ENCODE measurements at places on chromosomes 12 and 14.

DNA sequence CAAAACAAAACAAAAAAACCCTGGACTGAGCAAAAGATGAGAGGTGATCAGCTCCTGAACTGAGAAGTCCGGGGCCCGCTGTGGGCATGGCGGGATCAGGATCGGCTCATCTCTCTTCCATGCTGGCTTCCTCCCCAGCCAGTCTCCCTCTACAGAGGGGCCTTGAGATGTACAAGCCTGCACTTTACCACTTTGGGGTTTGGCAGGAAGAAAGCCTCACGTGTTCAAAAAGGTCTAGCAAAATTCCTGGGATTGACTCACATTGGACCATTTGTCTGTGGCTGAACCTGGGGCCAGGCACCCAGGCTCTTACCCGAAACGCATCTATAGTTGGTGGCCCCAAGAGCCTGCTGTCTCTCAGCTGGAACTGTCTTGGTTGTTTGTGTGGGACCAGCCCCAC is 89.0 kb downstream of the SLC24A4 start:
- no peak for DNase-seq

DNA sequence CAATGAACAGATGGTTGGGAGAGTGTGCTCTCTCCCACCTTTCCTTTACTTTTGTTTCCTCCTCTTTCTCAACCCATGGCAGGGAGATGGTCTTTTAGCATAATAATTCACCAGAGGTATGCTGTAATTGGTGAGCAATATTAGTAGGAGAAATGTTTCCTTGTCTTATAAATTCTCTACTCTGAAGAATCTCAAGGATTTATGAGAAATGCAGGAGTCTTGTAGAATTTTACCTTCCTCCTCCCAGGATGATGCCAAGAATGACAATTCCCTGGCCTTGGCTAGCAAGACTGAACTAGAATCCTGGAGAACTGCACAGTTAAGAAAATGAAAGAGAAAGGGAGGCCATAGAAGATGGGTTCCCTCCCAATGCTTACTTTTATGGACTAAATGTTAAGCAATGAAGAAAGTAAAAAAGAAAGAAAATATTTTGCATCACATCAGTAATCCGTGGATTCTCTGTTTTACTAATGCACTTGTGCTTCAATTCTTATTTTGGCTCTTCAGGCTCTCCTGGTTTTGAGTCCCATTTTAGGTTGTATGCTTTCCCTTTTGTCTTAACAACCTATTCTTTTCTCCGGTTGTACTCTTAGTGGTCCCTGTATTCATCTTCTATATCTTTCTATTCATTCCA is 192.9 kb upstream of the GARIN6 start:
- no peak for DNase-seq

- DNase-seq, result no peak
Observed at GRCh38 chr14:95216008-95216407, 58.7 kb upstream of the DICER1 start.

DNA sequence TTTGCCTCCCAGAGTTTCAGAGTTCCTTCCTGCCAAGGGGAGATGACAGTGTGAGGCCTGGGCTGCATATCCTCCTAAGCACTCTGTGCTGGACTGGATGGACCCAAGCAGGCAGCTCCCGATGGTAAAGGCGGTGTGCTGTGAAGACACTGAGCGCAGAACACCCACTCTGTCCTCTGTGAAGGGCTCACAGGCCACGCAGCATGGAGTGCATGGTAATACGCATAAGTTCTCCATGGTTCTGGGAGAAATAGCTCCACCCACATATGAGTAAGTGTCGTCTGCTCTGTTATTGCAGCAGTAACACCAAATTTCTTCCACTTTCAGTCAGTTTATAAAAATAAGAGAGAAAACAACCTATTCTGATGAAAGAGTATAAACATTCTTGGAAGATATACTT is 55.8 kb downstream of the TMEM30B start:
- DNase-seq, result peak; percentile 6

DNA sequence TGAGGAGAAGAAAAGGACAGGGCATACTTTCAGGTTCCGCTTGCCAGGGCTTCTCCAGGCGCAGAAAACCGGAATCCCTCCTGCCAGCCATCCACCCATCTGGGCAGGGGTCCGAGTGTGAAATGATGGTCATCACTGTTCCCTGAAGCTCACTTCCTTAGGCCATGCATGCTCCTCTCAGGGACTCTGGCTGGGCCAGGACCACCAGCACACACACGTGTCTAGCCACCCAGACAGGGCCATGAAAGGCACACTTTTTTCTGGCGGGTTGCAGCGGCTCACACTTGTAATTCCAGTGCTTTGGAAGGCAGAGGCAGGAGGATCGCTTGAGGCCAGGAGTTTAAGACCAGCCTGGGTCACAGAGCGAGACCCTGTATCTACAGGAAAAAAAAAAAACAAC is 1.5 kb downstream of the TCL1A start:
- no peak for DNase-seq

- DNase-seq, result no peak
Observed at GRCh38 chr14:61551384-61551783, 143.9 kb upstream of the HIF1A start.

- DNase-seq, result no peak
Observed at GRCh38 chr12:113581342-113581741, 109.7 kb upstream of the LHX5 start.

DNA sequence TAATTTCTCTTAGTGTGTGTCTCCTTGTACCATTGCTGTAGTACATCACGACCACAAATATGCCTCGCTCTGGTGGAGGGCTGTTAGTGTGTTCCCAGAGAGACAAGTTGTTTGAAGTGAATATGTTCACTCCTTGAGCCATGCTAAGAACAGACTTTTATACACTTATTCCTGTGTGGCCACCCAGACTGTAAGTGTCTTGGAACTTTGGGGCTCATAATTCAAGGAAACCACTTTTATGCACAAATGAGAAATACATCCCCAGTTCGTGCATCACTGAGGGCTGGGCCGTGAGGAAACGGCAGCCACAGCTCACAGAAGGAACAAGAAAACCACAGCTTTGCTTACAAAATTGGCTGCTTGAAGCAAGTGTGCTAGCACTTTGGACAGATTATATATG is 362.2 kb upstream of the DDHD1 start:
- no peak for DNase-seq

DNA sequence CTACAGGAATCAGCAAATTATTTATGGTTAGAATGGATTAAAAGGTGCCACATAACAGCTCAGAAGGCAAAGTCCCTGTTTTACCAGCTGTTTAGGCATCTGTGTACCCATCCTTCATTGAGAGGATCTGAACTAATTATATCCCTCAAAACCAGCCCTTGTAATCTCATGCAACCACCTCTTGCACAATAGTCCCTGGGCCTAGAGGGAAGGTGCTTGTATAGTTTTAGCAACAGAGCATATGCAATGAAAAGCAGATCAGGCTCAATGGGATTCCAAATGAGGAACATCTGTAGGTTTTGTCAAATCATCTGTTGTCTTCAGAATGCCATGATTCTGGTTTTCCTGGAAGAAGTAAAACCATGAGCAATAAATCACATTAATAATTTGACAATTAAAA is 26.0 kb upstream of the GLIPR1L2 start:
- DNase-seq, result no peak

- no peak for DNase-seq
Observed at GRCh38 chr12:133073836-133074235, 6.9 kb upstream of the ZNF140 start.

GRCh38 chr14:22872033-22872832 is 693 bp downstream of the LRP10 start:
- DNase-seq, result peak; percentile 82

DNA sequence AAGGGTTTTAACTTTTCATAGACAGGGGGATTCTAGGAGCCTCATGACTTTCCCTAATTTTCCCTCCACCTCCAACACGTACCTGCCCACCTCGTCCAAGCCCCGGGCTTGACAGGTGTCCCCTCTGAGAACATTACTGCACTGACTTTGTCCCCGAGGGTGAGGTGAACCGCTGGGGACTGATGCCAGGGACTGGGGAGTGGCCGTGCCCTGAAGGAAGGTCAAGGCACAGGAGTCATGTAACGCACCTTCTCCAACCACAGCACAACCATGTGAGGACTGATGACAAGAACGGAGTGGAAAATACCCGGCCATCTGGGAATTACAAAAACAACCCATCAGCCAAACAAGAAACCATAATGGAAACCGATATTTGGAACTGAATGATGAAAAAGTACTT is 214.7 kb upstream of the C14orf180 start:
- DNase-seq, result no peak

DNA sequence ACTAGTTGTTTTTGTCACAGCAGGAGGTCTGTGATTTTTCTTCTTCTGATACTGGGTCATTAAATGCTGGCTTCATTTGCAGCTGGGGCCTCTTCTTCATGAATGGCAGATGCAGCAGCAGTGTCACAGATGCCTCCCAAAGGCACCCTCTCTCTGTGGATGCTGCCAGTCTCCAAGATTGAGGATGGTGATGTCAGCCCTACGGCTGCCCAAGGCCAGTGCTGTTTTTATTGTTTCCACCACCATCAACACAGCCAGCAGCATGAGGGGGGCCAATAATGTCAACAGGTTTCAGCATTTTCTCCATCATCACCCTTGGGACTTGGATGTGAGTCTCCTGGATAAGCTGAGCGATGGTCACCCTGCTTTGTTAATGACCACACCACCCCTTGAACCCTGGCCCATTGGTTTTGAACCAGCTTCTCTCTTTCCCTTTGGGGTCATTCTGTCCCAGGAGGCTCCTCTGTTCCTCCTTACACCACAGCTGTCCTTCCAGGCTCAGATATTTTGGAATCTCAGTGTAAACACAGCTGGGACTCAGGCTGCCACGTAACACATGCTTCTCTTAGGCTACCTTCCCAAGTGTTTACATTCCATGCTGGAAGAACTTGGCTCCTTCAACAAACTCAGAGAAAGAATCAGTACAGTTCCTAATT is 151.7 kb upstream of the DDHD1 start:
- DNase-seq, result no peak

- no peak for DNase-seq
Observed at GRCh38 chr14:91019673-91020072, 40.8 kb downstream of the RPS6KA5 start.

- DNase-seq, result no peak
Observed at GRCh38 chr12:93621986-93622385, 49.5 kb downstream of the SOCS2 start.

- DNase-seq, result no peak
Observed at GRCh38 chr12:118098401-118098800, 5.4 kb downstream of the VSIG10 start.

DNA sequence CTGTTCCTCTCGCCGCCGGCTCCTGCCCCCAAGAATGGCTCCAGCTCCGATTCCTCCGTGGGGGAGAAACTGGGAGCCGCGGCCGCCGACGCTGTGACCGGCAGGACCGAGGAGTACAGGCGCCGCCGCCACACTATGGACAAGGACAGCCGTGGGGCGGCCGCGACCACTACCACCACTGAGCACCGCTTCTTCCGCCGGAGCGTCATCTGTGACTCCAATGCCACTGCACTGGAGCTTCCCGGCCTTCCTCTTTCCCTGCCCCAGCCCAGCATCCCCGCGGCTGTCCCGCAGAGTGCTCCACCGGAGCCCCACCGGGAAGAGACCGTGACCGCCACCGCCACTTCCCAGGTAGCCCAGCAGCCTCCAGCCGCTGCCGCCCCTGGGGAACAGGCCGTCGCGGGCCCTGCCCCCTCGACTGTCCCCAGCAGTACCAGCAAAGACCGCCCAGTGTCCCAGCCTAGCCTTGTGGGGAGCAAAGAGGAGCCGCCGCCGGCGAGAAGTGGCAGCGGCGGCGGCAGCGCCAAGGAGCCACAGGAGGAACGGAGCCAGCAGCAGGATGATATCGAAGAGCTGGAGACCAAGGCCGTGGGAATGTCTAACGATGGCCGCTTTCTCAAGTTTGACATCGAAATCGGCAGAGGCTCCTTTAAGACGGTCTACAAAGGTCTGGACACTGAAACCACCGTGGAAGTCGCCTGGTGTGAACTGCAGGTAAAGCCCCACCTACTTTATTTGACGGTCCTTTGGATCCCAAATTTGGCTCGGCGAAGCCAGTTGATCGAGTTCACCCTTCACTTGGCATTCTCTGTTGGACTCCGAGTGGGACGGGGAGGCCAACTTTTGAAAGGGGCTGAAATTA is 1.5 kb downstream of the WNK1 start:
- DNase-seq, result peak; percentile 68

DNA sequence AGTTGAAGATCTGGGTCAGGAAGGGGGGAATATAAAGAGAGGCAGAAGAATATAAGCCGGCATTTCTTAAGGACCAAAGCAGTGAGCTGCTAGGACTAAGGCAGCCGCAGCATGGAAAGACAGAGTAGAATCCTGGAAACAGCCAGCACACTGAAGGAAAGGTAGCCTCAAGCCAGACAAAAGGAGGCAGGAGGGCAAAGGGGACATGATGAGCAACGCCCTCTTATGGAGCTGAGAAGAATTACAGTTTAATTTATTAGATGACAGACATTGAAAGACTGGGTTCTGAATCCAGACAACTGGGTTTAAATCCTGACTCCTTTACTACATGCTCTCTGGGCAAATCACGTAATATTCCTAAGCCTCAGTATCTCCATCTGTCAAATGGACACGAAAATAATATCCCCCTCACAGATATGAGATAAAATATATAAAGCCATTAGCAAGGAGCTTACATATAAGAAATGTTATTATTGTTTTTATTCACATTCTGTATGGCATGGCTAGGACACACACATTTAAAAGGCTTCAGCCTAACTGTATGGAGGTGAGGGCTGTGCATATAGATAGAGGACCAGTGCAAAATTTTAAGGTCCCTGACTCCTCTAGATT is 8.1 kb upstream of the PCED1B start:
- DNase-seq, result no peak

GRCh38 chr12:107126796-107127481 is 33.6 kb upstream of the CRY1 start:
- DNase-seq, result no peak

GRCh38 chr12:90757957-90758356 is 197.0 kb downstream of the CCER1 start:
- no peak for DNase-seq

GRCh38 chr12:124494751-124495129 is 72.7 kb downstream of the NCOR2 start:
- DNase-seq, result no peak

DNA sequence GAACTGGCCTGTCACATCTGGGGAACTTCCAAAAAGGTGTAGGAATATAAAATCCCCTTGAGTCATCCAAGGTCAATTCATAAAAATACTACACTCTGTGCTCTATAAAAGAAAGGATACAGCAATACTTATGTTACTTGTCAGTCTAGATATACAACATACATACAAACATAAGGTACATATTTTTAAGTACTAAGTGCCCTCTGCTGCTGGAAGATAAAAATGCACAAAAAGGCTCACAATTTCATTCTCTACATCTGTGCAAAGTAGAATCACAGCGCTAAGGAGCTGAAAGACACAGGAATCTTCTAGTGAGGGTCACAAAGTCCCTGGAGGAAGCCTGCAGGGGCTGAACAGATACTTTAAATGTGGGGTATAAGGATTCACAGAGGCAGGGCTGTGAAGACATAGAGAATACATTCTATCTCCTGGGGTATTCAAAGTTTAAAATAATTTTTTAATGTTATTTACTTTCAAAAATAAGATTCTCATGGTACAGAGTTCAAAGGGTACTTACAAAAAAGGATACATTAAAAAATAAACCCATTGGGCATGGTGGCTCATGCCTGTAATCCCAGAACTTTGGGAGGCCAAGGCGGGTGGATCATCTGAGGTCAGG is 10.2 kb upstream of the GOLGA5 start:
- peak; percentile 31 for DNase-seq

- no peak for DNase-seq
Observed at GRCh38 chr12:28955491-28955890, 193.6 kb upstream of the FAR2 start.

Data from activated CD4-positive, alpha-beta T cell treated with anti-CD3 and anti-CD28 coated beads for 48 hours (primary cell).